Fibroblast of upper back skin (primary cell): ENCODE measurements at places on chromosomes 16 and 17.
A peak's percentile ranks its signal among the peaks of the same experiment; 100 is the strongest.

DNA sequence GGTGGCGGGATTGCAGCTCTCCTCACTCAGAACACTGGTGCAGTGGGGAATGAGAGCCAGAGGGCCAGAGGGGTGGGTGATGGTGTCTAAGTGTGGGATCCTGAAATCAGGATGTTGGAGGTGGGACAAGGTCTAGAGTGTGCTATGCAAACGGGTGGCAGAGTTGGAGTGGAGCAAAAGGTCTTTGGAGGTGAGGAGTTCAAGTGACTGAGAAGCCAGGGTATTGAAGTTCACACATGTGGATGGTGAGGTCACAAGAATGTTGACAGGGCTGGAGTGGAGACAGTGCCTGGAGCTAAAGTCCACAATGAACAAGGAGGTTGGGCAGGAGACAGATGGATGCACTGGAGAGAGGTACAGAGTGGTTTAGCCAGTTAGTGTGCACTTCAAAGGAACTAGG, 38.3 kb upstream of the MAP3K14 start:
- no peak for DNase-seq

- DNase-seq = peak; percentile 65
These were observed 88.6 kb downstream of the USP31 start for GRCh38 chr16:23060458-23061320.

DNA sequence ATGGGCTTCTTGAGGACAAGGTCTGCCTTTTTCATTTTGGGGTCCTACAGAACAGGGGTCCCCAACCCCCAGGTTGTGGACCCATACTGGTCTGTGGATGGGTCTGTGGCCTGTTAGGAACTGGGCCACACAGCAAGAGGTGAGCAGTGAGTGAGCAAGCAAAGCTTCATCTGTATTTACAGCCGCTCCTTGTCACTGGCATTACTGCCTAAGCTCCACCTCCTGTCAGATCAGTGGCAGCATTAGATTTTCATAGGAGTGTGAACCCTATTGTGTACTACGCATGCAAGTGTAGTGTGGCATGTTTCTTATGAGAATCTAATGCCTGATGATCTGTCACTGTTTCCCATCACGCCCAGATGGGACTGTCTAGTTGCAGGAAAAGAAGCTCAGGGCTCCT, 33.9 kb downstream of the ERN1 start:
- no peak for DNase-seq

- no peak for DNase-seq
These were observed 558 bp upstream of the CHMP6 start for GRCh38 chr17:80990921-80991644.

DNA sequence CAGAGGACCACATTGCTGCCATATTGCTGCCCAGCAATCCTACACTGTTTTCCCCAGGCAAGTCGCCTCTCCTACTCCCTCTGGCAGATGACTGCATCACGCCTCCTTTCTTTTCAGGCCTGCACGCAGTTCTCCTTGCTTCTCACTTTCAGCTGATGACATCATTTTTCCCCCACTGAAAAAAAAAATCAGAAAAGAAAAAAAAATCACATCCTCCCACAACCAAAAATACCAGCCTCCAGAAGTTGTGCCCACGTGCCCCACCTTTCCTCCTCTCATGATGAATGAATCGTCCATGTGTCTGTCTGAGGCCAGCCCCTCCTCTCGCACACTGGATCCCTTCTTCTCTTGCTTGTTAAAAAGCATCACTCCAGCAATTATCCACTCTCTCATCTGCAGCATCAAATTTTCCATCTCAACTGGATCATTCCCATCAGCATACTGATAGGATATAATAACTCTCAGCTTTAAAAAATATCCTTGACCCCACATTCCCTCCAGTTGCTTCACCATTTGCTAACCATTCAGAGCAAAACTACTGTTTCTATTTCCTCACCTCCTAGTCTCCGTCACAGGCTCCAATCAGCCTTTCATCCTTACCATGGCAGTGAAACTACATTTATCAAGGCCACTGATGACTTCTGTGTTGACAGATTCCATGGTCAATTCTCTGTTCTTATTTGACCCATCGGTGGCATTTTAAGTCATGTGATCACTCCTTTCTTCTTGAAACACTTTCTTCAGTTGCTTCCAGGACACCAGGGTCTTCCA, 30.1 kb upstream of the DYNLL2 start:
- DNase-seq = no peak

- DNase-seq = peak; percentile 81
These were observed 15.0 kb upstream of the SLC12A3 start for GRCh38 chr16:56849690-56850680.

DNA sequence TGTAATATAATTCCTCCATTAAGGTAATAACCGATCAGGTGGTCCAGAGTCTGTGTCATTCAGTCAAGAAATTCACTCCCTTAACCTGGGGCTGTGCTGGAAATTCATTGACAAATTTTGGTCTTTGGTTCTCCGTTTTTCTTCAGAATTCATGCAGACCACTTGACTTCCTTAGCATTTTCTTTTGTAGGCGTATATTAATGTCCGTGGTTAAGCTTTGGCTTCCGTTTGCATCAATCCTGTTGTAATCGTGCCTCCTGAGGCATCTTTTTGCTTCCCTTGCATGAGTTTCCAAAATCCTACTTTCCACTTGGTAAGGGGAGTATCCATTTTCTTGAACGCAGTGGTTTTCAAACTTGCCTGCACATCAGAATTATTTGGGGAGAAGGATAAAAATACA, 9.0 kb downstream of the LRRC37B start:
- no peak for DNase-seq

DNA sequence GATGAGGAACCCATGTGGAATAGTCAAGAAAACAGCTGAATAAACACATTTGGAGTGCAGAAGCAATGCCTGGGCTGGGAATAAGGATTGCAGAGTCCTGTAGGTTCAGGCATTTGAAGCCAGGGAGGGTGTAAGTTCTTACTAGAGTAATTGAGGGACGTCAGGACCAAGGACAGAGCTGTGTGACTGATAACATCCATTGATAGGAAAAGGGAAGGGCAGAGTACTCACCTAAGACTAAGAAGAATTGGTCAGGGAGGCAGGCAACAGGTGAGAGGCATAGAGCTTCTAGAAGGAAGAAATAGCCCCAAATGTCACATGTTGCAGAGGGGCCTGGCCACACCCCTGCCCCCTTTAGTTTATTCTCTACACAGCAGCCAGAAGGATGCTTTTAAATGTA, 79.8 kb upstream of the TMEM132E start:
- peak; percentile 19 for DNase-seq

DNA sequence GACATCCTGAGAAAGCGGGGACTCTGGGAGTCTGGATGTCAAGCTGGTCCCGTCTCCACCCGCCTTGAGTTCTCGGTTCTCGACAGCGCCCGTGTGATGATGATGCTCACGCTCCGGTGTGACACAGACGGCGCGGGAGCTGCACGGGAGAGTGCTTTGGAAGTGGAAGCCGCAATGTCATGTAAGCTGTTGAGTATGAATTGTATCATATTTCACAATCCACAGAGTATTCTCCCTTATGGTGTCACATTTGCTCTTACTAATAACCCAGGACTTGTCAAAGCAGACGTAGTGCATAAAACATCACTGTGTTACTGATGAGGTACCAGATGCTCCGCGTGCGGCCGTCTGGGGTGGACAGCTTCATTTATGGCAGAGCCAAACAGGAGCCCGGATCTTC, 217.5 kb upstream of the CHMP6 start:
- DNase-seq = peak; percentile 43

GRCh38 chr17:334974-335481, 17.6 kb downstream of the RPH3AL start:
- no peak for DNase-seq

DNA sequence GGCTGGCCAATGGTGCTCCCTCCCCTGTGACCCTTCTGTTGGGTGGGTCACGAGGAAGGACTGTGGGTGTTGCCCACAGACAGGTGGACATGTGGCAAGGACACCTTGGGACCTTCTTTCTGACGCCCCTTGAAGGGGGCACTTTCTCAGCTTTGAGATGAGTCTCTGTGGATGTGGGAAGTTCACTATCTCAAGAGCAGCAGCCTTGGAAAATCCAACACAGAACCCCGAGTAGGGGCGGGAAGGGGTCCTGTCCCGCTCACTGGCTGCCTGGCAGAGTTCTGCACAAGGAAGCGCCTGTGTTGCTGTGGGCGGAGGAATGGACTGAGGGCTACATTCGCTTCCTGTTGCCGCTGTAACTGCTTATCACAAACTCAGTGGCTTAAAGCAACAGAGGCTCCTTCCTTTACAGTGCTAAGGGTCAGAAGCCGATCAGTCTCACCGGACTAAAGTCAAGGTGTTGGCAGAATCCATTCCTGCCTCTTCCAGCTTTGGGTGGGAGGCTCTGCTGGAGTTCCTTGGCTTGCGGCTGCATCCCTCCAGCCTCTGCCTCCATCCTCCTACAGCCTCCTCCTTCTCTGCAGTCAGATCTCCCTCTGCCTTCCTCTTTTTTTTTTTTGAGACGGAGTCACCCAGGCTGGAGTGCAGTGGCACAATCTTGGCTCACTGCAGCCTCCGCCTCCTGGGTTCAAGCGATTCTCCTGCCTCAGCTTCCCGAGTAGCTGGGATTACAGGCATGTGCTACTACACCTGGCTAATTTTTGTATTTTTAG, 305.2 kb downstream of the SEC14L1 start:
- DNase-seq = no peak

GRCh38 chr17:62656446-62656845, 29.0 kb downstream of the MRC2 start:
- no peak for DNase-seq

DNA sequence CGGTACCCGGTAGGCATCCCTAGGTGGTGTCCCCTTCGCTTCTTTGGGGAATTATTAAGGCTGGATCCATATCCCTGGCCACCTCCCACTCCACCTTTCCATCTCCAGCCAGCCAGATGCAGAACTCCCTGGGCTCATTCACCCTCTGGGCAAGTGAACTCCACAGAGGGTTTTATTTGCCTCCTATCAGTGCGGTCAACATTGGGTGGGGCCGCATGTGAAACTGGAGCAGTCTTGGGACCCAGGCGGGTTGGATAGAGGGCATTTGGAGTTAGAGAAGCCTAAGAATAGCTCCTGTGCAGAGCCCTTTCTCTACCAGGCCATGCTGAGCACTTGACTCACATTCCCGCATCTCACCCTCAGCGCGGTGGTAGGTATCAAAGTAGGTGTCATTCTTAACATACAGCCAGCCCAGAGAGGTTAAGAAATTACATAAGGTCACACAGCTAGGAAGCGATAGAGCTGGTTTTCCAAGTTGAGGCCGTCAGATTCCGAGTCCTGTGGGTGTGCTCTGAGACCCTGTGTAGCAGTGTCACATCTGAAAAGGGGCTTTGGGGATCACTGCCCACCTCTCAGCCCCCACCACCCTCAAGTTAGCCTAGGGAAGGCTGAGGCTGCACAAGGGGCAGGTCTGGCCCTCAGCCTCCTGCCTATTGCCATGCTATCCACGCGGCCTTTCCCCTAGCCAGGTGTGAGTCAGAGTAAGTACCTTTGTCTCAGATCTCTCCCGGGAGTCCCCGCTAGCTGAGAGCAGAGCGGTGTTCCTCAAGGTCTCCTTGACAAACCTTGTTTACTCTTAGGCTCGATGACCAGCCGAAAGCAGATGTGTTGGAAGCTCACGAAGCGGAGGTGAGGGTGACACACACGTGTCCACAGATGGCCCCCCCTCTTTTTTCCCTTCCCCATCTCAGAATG, 26.9 kb upstream of the LGALS9 start:
- DNase-seq = no peak

DNA sequence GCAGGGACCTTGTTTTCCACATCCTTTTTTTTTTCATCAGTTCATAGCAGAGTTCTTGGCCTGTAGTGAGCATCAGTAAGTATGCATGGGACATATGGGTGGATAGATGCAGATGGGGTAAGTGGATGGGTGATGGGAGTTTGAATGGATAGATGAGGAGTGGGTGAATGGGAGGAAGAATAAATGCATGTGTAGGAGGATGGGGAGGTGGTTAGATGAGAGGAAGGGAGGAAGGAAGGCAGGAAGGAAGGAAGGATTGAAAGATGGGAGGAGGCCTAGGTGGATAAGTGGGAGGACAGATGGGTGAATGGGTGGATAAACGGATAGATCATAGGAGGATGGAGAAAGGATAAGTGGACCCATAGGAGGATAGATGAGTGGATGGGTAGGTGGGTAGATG, 3.9 kb upstream of the BEAN1 start:
- DNase-seq = no peak

GRCh38 chr17:53227514-53227913, 595.2 kb upstream of the KIF2B start:
- DNase-seq = no peak

GRCh38 chr16:84040823-84041820, 1.5 kb downstream of the SLC38A8 start:
- peak; percentile 26 for DNase-seq

DNA sequence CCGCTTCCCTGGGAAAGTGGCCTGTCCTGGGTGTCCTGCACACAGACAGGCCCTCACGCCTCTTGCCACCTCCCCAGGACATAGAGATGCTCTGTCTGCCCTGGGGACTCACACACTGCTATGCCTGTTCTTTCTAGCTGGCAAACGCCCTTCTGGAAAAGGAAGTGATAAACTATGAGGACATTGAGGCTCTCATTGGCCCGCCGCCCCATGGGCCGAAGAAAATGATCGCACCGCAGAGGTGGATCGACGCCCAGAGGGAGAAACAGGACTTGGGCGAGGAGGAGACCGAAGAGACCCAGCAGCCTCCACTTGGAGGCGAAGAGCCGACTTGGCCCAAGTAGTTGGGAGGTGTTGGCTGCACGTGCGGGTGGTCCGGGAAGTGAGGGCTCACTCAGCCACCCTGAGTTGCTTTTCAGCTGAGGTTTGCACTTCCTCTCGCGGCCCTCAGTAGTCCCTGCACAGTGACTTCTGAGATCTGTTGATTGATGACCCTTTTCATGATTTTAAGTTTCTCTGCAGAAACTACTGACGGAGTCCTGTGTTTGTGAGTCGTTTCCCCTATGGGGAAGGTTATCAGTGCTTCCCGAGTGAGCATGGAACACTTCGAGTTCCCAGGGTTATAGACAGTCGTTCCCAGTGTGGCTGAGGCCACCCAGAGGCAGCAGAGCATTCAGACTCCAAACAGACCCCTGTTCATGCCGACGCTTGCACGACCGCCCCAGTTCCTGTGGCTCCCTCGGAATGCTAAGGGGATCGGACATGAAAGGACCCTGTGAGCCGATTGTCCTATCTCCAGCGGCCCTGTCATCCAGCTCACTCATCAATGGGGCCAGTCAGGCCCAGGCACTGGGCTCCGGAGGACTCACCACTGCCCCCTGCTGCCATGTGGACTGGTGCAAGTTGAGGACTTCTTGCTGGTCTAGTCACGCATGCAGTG, 3.5 kb upstream of the RPL13 start:
- peak; percentile 59 for DNase-seq

DNA sequence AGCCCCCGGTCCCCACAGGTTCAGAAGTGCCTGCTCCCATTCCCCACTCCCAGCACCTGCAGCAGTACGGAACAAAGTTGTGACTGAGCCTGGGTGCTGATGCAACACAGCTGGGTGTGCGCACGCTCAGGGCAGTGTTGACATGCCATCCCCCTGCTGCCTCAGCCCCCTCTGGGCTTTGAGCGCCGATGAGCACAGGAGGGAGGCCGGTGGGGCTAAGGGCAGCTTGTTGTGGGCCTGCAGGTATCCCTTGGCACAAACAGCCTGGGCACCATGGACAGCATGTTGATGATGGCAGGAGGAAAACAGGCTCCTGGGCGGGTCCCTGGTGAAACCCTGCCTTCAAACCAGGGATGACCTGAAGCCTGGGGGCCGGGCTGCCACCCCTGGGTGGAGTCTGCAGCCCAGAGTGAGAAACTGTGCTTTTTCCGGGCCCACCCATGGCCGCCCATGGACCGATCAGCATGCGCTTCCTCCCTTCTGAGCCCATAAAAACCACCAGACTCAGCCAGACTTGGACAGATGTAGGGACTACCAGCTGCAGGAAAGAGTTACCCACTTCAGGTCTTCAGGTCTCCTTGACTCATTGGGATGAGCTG, 175.5 kb downstream of the PHKB start:
- no peak for DNase-seq

GRCh38 chr17:557371-557770, 157.3 kb downstream of the VPS53 start:
- peak; percentile 35 for DNase-seq
